ENCODE measurements at places on chromosomes 12 and 14.

- peak; percentile 15 for DNase-seq
These were observed 52.5 kb downstream of the C12orf75 start for GRCh38 chr12:105382771-105383622.

DNA sequence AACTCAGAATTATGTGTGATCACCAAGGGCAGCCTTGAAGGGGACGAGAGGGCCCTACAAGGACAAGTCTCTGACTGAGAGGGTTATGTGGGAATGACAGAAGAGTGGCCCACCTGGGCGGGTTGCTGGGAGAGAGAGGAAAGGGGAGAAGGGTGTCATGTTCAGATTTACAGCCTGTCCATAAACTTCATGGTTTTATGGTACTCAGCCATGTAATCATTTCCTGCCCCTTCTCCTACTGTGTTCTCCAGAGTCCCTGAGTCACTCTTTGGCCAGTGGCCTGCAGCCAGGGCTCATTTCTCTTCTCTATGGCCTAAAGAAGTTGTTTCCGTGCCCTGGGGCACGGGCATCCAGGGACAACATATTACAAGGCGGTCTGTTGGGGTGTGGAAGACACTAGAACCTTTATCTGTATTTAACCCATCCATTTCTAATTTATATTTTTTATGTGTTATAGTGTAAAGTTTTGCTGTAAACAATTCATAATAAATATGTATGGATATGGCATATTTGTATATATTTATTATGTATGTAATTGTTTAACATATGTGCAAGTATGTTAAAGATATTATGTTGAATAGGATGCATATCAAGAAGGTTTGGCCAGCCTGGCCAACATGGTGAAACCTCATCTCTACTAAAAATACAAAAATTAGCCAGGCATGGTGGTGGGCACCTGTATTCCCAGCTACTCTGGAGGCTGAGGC lies 26.9 kb downstream of the DDX47 start:
- DNase-seq: no peak

- no peak for DNase-seq
These were observed 121.6 kb downstream of the SCARB1 start for GRCh38 chr12:124742111-124742510.

DNA sequence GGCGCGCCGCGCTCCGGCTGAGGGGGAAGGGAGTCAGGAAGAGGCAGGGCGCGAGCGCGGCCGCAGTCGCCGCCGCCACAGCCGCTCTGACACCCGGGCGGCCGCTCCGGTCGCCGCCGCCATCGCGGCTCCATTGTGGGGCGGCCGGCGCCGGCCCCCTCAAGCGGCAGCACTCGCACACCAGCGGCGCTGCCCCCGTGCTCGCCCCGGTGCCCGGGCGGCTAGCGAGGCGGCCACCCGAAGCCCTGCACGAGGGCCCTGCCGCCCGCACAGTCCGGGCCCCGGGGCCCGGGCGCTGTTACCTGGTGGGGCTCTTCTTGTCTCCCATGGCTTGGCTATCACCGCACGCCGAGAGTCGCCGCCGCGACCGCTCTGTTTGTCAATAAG lies 202 bp downstream of the YAF2 start:
- DNase-seq: no peak

DNA sequence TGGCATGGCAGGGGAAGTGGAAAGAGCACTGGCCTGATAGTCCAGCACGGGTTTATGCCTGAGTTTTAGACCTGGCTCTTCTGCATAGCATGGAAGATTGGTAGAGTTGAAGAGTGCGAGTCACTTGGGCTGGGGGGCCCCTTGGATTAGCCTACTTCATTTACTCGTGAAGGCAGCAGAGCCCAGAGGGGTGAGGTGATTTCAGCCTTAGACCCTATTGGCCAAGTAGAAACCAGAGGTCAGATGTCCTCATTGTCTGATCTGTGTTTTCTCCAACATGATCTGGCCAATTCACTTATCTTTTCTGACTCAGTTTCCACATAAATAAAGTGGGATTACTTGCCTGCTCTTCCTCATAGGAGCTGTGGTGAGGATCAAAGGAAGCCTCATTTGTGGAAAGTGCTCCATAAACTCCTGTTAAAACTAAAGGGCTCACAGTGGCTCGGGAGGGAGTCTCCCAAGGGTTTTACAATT lies 1.9 kb downstream of the PLEKHG3 start:
- no peak for DNase-seq

GRCh38 chr12:916240-916639 lies 33.3 kb downstream of the RAD52 start:
- DNase-seq: no peak

DNA sequence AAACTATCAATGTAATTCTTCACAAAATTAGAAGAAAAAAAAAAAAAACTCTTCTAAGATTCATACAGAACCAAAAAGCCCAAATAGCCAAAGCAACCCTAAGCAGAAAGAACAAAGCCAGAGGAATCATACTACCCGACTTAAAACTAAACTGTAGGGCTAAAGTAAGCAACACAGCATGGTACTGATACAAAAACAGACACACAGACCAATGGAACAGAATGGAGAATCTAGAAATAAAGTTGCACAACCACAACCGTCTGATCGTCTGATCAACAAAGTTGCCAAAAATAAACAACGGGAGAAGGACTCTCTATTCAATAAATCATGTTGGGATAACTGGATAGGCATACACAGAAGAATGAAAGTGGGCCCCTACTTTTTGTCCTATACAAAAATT lies 16.9 kb downstream of the CDK17 start:
- no peak for DNase-seq

GRCh38 chr12:130748786-130749185 lies 32.7 kb upstream of the RIMBP2 start:
- DNase-seq: no peak

DNA sequence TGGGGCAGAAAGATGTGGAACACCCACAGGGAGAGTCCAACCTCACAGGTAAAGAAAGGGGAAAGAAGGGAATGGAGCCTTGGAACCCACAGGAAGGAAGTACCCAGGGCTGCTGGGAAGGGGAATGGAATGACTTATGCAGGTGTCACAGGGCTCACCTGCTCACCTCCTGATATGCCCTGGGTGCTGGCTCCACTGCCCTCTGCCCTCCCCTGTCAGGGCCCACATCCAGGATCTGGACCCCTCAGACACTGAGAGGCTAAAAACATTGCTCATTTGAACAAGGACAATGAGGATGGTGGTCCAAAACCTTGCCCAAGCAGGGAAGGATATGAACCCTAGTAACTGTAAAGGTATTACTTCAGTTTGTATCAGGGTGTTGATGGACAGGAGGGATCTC lies 19.3 kb downstream of the ZBTB39 start:
- DNase-seq: no peak

DNA sequence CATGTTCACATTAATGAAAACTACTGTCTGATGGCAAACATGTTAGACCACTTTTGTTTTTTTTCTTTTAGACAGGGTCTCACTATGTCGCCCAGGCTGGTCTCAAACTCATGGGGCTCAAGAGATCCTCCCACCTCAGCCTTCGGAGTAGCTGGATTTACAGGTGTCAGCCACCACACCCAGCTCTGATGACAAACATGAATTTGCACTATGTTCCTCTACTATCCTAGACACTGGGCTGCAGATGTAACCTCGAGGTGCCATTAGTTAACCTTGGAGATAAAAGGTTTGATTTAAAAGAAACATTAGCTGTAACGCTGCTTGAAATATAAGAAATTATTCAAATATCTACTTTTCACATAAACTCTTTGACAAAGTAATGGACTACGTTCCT lies 8.1 kb downstream of the VPS37B start:
- no peak for DNase-seq

- DNase-seq: no peak
These were observed 15.9 kb downstream of the KCTD10 start for GRCh38 chr12:109461049-109461845.

DNA sequence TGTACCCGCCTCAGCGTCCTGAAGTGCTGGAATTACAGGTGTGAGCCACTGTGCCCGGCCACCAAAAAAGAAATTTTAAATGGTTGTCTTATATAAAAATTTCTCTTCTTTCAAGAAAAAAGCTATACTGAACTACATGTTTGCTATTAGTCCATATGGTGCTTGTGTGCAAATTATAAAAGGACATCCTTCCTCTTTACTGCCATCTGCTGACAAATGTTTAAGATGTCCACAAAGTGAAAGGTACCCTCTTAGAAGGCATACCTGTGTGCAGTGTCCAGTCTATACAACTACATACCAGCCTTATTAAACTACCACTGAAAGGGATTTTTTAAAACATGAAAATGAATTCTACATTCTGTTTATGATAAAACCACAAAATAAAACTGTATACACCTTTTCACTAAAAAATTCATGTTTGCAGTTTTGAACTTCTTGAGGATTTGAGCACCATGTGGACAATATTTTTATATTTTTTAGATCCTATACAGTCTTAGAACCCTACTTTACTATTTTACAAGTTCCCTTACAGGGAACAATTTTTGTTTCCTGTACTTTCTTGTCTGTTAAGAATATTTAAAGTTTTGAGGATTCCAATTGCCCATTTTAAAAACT lies 32.8 kb upstream of the TOMM20L start:
- no peak for DNase-seq

DNA sequence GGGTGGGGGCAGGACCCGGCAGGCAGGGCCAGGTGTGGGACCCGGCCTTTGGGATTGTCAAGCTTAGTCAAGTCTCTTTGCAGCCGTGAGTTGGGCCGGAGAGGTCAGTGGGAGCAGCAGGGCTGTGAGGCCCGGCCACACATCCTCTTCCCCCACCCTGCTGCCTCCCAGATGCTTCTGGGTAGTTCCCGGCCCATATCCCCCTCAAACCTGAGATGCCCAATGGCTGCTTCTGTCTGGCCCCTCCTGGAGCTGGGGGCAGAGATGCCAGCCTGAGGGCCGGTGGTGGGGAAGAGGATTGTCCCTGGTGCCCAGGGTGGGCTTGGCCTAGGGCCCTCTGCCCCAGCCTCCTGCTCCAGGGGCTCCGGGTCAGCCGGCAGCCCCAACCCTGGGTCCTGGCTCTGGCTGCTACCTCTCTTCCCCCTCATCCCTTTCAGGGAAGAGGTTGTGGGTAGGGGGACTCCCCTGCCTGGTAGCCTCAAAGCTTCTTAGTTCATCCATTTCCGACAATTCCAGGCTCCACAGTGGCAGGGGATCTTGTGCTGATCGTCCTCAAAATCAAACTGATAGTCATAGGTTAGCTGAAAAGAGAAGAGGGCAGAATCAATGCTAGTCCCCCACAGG lies 2.8 kb upstream of the PRKAG1 start:
- no peak for DNase-seq

GRCh38 chr14:89921346-89921745 lies 33.2 kb downstream of the EFCAB11 start:
- DNase-seq: no peak

- no peak for DNase-seq
These were observed 807.8 kb upstream of the TMEM132C start for GRCh38 chr12:127459166-127459565.

GRCh38 chr12:19575337-19576243 lies 136.3 kb downstream of the AEBP2 start:
- DNase-seq: peak; percentile 18

GRCh38 chr12:10968765-10969456 lies 17.8 kb downstream of the TAS2R50 start:
- DNase-seq: no peak

DNA sequence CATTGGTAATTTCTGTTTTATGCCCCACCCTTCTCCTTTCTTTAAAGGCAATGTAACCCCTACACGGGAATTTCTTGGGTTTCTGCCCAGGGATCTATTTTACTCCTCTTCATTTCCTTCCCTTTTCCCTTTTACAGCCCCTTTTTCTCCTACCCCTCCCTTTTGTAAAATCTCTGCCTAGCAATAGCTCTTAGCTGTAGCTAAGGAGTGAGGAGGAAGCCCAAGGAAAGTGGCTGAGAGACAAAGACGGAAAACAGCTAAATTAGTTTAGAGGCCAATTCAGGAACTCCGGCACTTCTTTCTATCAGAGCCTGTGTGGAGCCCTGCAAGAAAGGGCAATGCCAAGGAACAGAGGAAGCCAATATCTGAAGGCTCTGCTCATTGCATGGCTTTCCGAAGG lies 40.3 kb downstream of the SOCS2 start:
- DNase-seq: no peak

- no peak for DNase-seq
These were observed 23.6 kb downstream of the IRF2BPL start for GRCh38 chr14:77004711-77005460.

DNA sequence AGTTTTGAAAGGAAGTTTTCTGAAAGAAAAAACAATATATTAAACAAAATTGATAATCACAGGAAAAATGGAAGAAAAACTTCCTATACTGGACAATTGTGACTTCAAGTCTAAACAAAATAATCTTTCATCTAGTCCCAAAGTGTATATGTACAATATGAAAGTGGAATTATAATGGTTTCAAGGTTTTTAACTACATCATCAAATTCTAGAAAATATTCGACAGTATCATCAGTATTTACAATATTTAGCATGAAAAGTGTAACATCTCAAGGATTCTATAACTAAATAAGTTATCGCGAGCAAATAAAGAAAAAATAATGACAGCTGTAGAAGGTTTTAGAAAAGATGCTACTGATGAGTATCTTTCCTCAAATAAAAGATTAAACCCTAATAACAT lies 310.9 kb upstream of the LRFN5 start:
- no peak for DNase-seq

DNA sequence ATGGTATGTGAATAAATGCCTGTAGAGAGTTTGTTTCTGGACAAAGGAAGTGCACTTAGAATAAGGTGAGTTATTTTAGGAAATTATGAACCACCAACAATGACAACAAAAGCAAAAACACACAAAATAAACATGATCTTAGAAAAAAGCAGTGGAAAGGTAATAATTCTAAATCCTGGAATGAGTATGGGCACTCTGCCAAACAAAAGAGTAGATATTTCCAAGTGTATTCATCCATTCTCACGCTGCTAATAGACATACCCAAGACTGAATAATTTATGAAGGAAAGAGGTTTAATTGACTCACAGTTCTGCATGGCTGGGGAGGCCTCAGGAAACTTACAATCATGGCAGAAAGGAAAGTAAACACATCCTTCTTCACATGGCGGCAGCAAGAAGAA lies 269.3 kb upstream of the NPAS3 start:
- no peak for DNase-seq

GRCh38 chr12:117742721-117743120 lies 226.1 kb downstream of the KSR2 start:
- no peak for DNase-seq

GRCh38 chr14:102781063-102781462 lies 3.8 kb downstream of the TRAF3 start:
- DNase-seq: no peak

GRCh38 chr14:74324931-74325361 lies 22.2 kb upstream of the ABCD4 start:
- DNase-seq: no peak

DNA sequence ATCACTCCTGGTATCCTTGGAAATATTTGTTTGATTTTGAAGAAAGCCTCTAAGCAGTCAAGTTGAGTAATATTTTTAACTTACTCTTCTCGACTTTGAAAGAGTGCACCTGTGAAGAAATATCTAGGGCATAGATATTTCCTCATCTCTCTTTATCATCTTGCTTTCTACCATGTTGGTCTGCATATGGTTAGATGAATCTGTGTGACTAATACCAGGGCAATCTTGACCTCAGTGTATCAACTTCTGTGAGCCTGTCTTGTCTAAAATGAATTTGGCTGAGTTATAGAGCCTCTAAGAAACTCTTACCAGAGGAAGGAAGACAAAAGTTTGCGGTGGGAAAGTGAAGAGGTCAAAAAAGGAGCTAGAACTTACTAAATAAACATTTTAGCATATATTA lies 68.4 kb downstream of the SYT1 start:
- no peak for DNase-seq

GRCh38 chr12:113290506-113290905 lies 44.4 kb downstream of the SLC8B1 start:
- DNase-seq: no peak

All from NCI-H187 (cell line).